ENCODE measurements at places on chromosomes 7 and 10.

- DNase-seq: no peak
Measured at GRCh38 chr7:93327006-93327633, 95.0 kb downstream of the VPS50 start.

GRCh38 chr7:95972523-95972922 lies 200.2 kb downstream of the DYNC1I1 start:
- DNase-seq: no peak

GRCh38 chr10:101561068-101561915 lies 26.8 kb downstream of the POLL start:
- no peak for DNase-seq

DNA sequence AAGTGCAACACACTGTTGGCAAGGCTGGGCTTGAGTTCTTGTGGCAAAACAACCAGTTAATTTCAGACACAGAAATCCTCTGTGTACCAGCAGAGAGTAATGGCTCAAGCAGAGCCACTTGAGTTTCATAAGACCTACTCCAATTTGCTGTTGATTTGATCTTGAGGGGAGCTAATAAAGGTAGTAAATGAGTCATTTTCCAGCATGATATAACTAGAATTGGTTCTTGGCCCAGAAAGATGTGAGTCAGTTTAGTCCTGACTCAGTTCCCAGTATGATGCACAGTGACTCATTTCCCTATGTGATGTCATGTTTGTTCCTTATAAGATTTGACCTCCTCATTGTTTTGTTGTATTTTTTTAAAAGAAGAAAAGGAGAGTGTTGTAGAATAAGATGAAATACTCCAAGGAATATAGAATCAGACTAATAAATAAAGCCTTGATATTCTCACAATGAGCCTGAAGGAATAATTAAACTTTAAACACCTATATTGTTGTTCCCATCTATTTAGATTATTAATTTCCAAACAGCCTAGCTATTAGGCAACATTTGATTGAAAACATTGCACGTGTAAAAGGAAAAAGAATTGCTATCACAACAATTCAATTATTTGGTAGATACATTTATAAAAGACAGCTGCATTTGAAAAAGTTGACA lies 186.2 kb downstream of the REEP3 start:
- no peak for DNase-seq

DNA sequence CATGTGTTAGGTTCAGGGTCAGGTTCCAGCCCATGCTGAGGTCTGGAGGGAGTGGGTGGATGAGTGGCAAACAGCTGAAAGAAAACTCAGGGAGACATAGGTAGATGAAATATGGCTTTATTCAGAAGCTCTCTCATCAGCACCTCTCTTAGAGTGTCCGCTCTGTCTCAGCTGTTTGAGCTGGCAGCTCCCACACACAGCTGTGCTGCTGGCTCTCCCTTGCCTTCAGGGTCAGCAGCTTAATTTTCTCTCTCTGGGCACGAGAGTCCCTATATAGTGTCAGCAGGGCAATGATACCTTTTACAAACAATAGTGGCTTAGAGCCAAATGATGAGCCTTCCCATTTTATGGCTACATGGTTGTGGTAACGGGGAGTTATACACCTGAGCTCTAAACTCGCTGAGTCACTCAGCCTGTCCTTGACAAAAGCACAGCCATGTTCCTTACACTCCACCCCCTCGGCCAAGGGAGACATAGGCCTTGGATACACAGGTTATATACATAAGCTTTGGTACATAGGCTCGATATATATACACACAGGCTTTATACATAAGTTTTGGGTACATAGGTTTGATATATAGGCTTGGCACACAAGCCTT lies 10.4 kb downstream of the RNF133 start:
- DNase-seq: no peak

GRCh38 chr7:140435252-140435895 lies 31.5 kb downstream of the RAB19 start:
- DNase-seq: no peak

GRCh38 chr7:145106001-145106400 lies 270.1 kb upstream of the TPK1 start:
- DNase-seq: no peak

- DNase-seq: no peak
Measured at GRCh38 chr7:518630-519483, 789 bp downstream of the PDGFA start.

DNA sequence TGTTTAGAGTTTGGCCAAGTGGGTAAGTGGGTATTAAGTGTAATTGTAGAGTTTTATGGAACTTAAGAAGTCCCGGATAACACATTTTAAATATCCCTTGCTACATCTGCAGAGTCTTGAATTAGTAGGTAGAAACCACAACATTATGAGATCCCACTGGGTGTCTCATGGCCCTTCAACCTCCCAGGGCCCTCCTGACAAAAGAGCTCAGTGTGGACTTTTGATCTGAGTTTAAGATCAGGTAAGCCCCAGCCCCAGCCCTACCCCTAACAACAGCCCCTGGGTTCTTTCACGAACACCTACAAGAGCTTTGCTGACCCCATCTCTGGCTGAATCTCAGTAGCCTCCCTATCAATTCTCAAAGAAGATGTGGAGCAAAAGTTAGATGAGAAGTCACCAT lies 65.4 kb upstream of the STK17A start:
- no peak for DNase-seq

- no peak for DNase-seq
Measured at GRCh38 chr10:100923580-100923979, 10.8 kb downstream of the SLF2 start.

DNA sequence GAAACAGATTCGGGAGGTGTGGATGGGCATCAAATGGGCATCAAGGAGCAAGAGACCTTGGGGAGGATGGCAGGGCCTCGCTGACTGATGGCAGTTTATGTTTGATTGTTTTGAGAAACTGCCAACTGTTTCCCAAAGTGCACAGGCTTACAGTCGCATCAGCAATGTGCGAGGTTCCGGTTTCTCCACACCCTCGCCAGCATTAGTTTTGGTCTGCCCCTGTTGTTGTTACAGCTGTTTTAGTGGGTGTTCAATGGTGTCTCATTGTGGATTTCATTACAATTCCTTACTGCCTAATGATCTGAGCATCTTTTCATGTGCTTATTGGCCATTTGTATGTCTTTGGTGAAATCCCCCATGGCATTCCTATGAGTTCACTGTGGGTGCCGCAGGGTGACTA lies 24.4 kb downstream of the AKR1E2 start:
- DNase-seq: no peak

DNA sequence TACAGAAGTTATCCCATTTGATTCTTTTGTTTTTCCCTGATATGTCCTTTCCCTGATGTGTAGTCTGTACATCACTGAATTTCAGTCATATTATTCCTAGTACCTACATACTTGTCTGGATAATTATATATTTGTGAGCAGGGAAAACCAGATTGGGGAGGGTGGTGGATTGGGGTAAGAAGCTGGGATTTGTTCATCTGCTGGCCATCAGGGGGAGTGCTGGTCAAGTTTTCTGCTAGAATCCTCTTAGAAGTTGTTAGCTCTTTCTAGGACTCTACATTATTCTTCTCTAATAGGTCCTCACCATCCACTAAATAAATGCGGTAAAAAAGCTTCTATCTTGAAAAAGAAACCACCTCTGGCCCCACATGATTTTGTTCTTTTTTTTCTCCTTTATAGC lies 232.7 kb upstream of the TAC1 start:
- no peak for DNase-seq

DNA sequence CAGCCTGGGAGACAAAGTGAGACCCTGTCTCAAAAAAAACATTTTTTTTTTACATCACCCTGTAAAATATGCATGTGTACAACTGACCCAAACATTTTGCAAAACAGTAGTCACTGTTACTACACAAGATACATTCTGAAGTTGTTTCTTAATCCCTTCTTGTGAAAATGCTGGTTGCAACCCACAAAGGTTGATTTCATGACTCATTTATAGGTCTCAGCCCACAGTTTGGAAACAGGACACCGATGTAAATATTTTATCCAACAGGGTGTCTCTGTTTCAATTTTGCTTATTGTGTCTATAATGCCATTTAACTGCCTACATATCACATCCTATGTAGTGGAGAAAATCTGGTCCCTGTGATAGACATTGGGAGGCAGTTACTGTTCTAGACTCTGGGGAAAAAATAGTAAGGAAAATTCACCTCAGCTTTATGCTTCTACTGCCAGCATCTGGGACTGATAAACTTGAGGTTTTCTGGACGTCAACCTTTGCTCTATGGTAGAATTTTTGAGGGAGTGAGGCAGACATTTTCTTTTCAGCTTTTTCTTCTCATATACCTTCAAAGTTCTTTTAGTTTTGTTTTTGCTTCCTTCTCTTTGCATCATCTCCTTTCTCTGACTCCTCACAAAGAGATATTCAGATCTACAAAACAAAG lies 1.6 kb upstream of the RAB19 start:
- DNase-seq: no peak

DNA sequence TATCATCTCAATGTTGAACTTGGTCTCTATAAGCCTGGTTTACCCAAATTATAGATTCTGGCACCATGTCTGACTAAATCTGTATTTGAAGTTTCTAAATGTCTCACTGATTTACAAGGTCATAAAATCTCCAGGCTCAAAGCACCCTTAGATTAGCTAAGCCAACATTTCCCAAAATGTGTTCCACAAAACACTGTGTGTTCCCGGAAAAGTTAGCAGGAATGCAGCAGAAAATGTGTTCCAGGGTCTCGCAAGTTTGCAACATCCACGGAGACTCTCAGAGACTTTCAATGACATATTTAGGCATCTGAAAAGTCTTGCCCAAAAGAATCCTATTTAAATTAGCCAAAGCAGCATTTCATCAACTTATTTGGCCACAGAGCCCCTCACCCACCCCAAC lies 91.9 kb downstream of the SORBS1 start:
- DNase-seq: no peak
